ENCODE measurements at places on chromosomes 12 and 14. TPM values are rescaled to one million over a fixed set of nuclear protein-coding genes. Genes with fewer than 3 reads are reported as not detected.

The TGM1 gene
- 7.5 TPM for total RNA-seq

The DIO2 gene
- total RNA-seq = 35.0 TPM

The C12orf56 gene
- total RNA-seq = not detected

- no peak for DNase-seq
Measured at GRCh38 chr14:58574623-58575022, 63.1 kb upstream of the DACT1 start.

DNA sequence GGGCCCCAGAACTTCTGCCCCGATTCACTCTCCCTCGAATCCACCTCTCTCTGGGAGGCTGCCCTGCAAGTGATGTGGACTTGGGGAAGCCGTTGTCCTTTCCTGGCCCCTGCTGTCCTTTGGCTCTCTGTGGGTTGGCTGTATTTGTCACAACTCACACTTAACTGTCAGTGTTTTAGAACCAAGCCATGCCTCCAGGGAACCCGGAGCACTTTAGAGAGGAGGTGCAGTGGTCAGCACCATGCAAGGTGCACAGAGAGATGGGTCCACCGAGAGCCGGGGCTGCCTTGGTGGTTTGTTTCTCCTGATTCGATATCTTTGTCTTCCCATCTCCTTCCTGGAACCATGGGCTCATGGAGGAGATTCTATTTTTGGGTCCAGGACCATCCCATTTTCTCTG, 129.5 kb upstream of the RTL1 start:
- DNase-seq = no peak

GRCh38 chr12:104959335-104959841, 1.3 kb upstream of the SLC41A2 start:
- DNase-seq = peak; percentile 55

- DNase-seq = no peak
Measured at GRCh38 chr14:91126761-91127160, 12.9 kb downstream of the DGLUCY start.

DNA sequence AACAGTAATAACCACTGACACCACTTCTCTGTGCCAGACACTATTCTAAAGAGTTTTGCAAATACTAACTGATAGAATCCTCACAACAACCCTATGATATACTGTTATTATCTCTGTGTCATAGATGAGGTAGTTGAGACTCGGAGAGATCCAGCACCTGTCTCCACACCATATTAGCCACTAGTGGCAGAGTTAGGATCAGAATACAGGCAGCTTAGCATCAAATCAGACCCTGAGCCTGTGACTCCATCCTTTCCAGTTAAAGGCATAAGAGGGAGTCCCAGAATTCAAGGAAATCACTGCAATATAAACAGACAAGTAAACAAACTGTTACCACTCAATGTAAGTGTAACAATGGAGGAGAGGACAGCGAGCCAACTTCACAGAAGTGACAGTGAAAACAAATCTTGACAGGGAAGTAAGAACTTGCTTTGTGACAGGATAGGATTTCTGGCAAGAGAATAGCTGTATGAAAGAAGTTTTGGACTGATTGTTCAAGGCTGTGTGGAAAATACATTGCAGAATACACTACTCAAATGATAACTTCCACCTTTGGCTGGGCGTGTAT, 11.7 kb upstream of the NAP1L1 start:
- DNase-seq = no peak

- DNase-seq = no peak
Measured at GRCh38 chr12:64544371-64545080, 65.8 kb upstream of the RASSF3 start.

Measured in PC-9 (cell line).